ENCODE measurements at places on chromosomes 4 and X. TPM values are rescaled to one million over a fixed set of nuclear protein-coding genes. Genes with fewer than 3 reads are reported as not detected.

Gene PPP2R2C
- total RNA-seq, result not detected

Gene ANOS1
- 11.1 TPM for total RNA-seq

Gene ADAMTS3
- total RNA-seq, result 1.7 TPM

Gene ADGRL3
- 31.4 TPM for total RNA-seq

Gene SYTL4
- 71.9 TPM for total RNA-seq

Gene ATP1B4
- total RNA-seq, result not detected

Gene TMPRSS11A
- not detected for total RNA-seq

GRCh38 chrX:97200454-97200853, 316.7 kb downstream of the RPA4 start:
- DNase-seq, result no peak

DNA sequence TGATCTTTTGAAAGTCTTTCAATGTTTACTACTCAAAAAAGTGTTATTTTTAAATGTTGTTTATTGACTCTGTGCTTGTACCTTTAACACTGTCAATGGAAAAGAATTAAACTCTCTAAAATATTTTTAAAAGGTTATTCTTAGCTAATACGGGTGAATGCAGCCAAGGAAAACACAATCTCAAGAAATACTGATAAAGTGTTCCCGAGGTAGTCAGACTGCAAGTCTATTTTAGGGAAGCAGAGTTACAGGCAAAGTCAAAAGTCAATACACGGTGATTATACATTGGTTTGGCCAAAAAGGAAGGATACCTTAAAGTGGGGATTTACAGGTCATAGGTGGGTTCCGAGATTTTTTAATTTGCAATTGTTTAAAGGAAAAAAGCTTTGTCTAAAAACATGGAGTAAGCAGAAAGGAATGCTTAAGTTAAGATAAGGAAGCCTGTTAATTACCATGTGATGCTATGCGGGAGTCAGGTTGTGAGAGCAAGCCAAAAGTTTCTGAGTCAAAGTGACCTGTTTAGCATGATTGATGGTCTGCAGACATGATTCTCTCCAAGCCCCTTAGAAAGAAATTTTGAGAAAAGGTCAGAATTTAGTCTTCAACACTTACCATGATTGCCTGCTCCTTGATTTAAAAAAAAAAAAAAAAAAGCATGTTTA, 288.4 kb downstream of the KLHL4 start:
- DNase-seq, result no peak

GRCh38 chrX:49228185-49228584, 5.0 kb downstream of the CACNA1F start:
- DNase-seq, result no peak

- DNase-seq, result no peak
Observed at GRCh38 chr4:38089961-38090360, 129.8 kb downstream of the PTTG2 start.

DNA sequence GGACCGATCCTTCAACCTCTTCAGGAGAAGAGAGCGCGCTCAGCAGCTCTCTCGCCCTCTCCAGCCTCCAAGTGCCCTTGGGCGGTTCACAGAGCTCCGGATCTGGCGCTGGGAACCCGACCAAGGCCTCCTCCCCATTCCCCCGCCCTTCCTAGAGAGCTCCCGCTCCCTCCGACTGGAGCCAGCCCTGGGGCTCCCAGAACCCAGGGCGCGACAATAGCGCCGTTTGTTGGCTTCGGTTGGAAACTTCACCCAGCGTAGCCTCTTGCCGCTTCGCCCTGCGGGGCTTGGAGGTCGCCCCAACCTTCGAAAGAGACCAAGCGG, 3.1 kb upstream of the SOX3 start:
- DNase-seq, result no peak

GRCh38 chr4:78204176-78204575, 147.1 kb downstream of the FRAS1 start:
- DNase-seq, result no peak

DNA sequence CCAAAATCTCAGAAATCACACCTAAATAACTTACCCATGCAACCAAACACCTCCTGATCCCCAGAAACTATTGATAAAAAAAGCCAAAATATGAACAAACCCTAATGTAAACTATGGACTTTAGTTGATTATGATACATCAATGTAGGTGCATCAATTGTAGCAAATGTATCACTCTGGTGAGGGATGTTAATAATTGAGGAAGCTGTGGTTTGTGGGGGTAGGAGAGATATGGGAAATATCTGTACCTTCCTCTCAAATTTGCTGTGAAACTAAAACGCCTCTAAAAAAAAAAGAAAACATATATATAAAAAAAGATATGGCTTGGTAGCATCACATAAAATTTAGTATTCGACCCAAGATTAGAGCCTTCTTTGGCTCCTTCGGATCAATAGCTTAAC, 144.3 kb upstream of the CPEB2 start:
- no peak for DNase-seq

GRCh38 chr4:6916587-6917460, 7.2 kb downstream of the TBC1D14 start:
- DNase-seq, result no peak

DNA sequence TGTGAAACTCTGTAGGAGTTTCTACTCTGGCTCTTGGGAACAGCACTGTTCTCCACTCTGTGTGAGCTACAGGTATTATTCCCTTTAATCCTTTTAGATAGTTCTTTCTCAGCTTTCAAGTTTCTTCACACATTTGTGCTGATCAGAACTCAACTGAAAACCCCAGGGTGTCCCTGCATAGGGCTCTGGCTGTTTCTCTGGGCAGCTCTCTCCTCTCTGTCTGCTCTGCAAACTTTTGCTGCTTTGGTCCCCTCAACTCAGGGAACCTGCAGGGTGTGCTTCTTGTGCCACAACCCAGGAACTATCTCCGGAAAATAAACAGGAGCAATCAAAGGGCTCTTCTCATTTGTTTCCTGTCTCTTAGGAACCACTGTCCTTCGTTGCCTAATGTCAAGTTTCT, 196.6 kb upstream of the GABRA2 start:
- DNase-seq, result no peak

- DNase-seq, result no peak
Observed at GRCh38 chr4:85867271-85867670, 392.3 kb downstream of the ARHGAP24 start.

GRCh38 chr4:119592830-119593229, 35.8 kb downstream of the PDE5A start:
- DNase-seq, result no peak

DNA sequence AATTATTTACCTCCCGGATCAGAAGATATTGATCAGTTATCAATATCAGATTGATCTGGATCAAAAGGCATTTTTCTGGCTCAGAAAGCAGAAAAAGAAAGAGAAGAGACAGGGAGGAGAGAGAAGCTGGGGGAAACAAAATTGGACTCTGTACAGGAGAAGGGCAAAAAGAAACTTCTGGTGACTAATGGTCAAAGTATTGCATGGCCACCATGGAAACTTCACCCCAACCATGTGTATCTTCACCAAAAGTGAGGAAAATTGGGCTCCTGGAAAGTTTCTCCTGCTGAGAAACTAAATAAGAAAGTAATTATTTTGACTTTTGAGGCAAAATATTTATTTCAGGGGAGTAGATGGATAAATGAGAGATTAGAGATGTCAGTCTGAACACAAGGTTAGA, 33.9 kb downstream of the RNF150 start:
- no peak for DNase-seq

GRCh38 chr4:119106036-119107000, 29.3 kb upstream of the MYOZ2 start:
- no peak for DNase-seq

DNA sequence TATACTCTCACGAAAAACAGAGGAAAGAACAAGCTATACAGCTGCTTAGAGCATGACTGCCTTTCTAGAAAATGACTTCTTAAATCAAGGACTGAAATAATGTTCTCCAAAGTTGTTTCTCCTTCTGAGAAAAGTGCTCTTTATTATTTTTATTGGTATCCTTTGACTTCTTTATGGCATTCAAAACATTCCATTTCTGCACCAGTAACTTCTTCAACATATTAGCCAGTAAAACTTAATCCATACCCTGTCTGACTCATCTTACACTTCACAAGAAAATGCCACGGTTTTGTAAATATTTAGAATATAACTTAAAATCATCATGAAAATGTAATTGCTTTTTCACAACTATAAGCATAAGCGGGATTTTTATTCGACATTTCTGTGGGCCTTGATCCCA, 180.4 kb downstream of the NR3C2 start:
- DNase-seq, result no peak

DNA sequence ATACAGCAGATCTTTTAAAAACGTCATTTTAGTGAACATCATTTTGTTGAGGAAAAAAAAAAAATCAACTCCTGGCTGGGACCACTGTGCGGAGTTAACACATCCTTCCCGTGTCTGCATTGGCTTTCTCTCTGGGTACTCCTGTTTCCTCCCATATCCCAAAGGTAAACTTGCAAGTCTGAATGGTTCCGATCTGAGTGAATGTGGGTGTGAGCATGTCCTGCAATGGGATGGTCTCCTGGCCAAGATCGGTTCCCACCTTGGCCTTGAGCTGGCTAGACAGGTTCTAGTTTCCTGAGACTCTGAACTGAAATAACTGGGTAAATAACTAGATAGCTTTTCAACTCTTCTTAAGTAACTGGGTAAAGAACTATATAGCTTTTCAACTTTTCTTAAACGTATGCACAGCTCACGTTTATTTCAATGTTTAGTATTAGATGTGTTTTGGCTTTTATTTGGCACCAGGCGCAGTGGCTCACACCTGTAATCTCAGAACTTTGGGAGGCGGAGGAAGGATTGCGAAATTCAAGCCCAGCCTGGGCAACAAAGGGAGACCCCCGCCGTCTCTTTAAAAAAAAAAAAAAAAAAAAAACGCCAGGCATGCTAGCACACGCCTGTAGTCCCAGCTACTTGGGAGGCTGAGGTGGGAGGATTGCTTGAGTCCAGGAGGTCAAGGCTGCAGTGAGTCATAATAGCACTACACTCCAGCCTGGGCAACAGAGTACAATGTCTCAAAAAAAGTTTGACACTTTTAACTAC, 14.0 kb downstream of the RBMX start:
- DNase-seq, result no peak

DNA sequence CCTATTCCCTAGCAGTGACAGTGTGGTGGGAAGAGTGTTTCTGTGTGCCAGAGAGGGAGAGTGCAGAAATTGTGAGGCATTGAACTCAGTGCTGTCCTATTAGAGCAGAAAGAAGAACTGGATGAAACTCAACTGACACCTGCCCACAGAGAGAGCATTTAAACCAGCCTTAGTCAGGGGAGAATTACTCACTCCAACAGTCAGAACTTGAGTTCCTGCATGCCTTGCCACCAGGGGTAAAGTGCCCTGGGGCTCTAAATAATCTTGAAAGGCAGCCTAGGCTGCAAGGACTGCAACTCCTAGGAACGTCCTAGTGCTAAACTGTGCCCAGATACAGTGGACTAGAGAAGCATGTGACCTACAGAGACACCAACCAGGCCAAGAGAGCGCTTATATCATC, 12.8 kb downstream of the CYSLTR1 start:
- no peak for DNase-seq

DNA sequence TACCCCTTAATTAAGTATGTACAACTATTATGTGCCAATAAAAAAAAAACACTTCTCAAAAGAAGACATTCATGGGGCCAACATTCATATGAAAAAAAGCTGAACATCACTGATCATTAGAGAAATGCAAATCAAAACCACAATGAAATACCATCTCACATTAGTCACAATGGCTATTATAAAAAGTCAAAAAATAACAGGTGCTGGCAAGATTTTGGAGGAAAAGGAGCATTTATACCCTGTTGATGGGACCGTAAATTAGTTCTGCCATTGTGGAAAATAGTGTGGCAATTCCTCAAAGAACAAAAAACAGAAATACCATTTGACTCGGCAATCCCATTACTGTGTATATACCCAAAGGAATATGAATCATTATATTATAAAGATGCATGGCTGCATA, 229.9 kb downstream of the PAPSS1 start:
- no peak for DNase-seq

GRCh38 chr4:20251796-20252655, at the start of gene SLIT2:
Gene SLIT2, plus strand, starts transcription at chr4:20251905. Its CDS starts 1,911 bp downstream, at chr4:20253816.
- peak; percentile 83 for DNase-seq

- no peak for DNase-seq
Observed at GRCh38 chr4:86939729-86940575, 5.1 kb downstream of the AFF1 start.

GRCh38 chr4:77710059-77710458, 104.4 kb downstream of the CXCL13 start:
- no peak for DNase-seq

- DNase-seq, result no peak
Observed at GRCh38 chr4:176546975-176547374, 227.2 kb downstream of the SPCS3 start.

GRCh38 chr4:81410680-81411079, 61.0 kb downstream of the RASGEF1B start:
- no peak for DNase-seq

DNA sequence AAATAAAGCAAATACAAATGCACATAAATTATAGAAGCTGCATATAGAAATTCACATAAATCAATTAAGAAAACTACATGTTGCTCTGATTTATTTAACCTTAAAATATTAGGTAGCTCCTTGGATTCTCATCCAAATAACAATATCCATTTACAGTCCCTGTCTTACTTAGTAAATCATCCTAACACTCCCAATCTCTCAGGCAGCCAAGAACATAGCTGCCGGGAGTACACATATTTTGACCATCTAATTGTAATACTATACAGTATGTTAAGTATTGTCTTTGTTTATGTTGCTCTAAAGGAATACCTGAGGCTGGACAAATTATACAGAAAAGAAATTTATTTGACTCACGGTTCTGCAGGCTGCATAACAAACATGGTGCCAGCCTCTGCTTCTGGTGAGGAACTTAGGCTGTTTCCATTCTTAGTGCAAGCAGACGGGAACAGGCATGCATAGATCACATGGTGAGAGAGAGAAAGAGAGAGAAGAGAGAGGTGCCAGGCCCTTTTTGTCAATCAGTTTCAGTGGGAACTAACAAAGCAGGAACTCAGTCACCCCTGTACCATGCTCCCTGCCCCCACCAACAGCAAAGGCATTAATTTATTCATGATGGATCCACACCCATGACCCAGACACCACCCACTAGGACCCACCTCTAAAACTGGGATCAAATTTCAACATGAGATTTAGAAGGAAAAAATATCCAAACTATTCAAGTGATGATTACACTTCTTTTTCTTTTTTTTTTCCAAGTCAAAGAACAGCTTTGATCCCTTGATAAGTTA, 614.8 kb upstream of the TECRL start:
- DNase-seq, result no peak

GRCh38 chr4:144754562-144755410, 108.8 kb downstream of the HHIP start:
- DNase-seq, result no peak

GRCh38 chr4:60656171-60656570, 544.0 kb upstream of the ADGRL3 start:
- no peak for DNase-seq

Data from tibial nerve (tissue), 4 donors.